ENCODE measurements at places on chromosomes 1 and 21.

GRCh38 chr21:21688889-21689288 is 690.7 kb downstream of the NCAM2 start:
- DNase-seq: no peak

GRCh38 chr1:22976461-22977243 is 4.0 kb upstream of the LACTBL1 start:
- peak; percentile 80 for DNase-seq

DNA sequence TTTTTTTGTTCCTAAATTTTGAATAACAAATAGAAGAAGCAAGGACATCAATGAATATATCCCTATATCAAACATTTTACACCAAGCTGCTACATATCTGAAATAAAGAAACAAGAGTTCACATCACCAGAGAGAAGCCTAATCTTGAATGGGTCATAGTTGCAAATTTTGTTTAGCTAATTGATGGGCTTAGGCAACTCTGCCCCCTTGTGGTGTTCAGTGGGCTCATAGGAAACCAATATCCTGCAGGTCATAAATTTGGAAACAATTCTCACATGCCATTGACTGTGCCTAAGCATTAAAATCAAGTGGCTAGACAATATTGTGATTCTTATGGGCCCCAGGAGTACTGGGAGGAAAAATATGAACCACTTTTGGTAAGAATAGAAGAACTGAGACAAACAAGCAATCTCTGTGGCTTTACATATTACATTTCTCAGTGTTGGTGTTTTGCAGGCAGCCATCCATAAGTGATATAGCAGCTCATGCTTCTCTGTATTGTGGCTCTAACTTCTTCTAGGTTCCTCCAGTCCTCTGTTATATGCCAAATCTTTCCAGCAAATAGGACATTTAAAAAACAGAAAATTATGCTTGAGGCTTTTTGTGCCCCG is 1262.8 kb upstream of the PRMT6 start:
- peak; percentile 25 for DNase-seq

DNA sequence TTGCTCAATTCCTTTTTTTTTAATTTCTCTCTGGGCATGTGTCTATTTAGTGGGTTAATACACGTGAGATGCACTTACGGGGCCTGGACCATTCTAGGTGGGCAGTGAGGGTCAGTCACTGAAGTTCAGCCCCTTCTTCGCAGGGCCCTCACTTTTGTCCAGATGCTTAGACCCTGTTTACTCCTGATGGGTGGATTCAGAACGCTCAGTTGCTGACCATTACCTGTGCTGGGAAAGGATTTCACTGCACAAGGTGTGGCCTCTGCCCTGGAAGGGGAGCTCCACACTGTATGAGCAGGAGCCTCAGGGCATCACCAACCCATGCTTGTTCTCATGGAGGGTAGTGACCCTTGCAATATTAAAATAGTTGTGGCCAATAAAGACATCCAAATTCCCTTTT is 4.5 kb downstream of the PRAMEF12 start:
- no peak for DNase-seq

DNA sequence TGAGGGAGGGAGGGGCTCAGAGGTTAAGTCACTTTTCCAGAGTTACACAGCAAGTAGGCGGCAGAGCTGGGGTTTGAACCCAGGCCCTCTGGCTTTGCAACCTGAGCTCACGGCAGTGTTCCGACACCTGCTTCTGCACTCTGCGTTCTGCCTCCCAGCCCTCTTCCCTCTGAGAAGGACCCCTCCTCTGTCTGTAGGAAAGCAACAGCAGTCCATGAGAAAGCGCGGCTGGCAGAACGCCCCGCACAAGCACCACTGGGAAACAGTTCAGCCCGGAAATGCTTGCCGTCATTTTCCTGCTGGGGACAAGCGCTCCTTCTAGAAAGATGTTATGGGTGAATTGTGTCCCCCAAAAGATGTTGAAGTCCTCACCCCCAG is 241.1 kb downstream of the NPHP4 start:
- DNase-seq: no peak

DNA sequence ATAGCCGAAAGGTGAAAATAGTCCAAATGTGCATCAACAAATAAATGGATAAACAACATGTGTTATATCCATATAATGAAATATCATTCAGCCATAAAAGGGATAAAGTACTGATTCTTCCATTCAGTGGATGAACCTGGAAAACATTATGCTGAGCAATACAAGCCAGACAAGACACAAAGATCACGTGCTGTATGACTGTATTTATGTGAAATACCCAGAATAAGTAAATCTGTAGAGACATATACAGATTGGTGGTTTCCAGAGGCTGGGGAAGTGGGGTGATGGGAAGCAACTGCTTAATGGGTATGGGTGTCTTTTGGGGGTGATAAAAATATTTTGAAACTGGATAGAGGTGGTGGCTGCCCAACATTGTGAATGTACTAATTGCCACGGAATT is 13.3 kb upstream of the GSTM4 start:
- DNase-seq: no peak

GRCh38 chr1:48773133-48773532 is 3.6 kb downstream of the BEND5 start:
- no peak for DNase-seq

DNA sequence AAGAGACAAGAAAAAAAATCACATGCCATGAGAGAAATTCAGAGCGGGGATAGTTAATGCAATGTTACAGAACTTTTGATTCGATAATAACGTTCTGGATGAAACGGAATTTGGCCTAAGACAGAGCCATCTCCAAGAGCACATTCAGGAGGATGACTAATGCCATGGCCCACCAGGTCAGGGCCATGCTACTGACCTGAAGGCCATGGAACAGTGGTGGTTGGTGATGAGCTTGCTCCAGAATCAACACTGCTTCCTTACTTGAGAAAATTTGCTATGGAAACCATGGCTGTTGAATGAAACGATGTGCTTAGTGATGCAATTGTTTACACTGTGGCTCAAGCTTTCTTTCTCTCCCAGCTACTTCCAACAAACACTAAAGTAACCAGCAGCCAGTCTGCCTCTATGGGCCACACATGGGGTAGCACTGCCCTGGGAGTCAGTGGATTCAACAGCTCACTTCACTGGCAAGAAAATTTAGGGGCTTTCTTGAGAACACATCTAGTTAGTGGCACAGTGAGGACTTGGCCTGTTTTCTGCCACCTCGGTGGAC is 299.1 kb downstream of the PCP4 start:
- peak; percentile 16 for DNase-seq
